ENCODE measurements at places on chromosomes 13 and 19.

GRCh38 chr13:93388701-93389100 is 162.1 kb downstream of the GPC6 start:
- DNase-seq = no peak

GRCh38 chr13:27125357-27126282 is 46.0 kb downstream of the USP12 start:
- no peak for DNase-seq

DNA sequence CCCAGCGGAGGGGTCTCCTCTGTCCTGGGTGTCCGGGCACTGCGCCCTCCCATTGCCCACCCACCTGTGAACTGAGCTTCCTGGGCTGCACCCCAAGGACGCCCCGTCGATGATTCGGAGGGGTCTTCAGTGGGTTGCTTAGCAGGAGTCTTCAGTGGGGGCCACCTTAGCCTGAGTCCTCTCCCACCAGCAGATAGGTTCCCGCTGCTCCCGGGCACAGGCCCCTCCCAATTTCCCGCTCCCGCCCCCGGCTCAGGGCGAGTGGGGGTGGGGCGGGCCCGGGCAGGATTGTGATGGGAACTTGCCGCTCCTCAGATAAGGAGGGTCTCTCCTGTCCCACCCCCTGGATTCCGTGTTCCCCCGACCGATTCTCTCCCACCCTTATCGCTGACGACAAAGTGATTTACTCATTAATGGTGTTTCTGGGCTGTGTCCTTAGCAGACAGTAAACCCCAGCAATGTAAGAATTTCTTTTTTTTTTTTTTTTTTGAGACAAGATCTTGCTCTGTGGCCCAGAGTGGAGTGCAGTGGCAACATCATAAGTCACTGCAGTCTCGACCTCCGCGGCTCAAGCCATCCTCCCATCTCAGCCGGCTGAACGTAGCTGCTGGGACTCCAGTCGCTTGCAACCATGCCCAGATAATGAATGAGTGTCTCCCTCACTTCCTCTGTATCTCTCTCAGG is 655 bp upstream of the S1PR5 start:
- DNase-seq = no peak

- DNase-seq = no peak
Measured at GRCh38 chr19:36972571-36972970, 56.4 kb downstream of the ZNF568 start.

All from DMS79 (cell line).